ENCODE measurements at places on chromosomes 1 and 21. TPM values are rescaled to one million over a fixed set of nuclear protein-coding genes. Genes with fewer than 3 reads are reported as not detected.
A peak's percentile ranks its signal among the peaks of the same experiment; 100 is the strongest.

DNA sequence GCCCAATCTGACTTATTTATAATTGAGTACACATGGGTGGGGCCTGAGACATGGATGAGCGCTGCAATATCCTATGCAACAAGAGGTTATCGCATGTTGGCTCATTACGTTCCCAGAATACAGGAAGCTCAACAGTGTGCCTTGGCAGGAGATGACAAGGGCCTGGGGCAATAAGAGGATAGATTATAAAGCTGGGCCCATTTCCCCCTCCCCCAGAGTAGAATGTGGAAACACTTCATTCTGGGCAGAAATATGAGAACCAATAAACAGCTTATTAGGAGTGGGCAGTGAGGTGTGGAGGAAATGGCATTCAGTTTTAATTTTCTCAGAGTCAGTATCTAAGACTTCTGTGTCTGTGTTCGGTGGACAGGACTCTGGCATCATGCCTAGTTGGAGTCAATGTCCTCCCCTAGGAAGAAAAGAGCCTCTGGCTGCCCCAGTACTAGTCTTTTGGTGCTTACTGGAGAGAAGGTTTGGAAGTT, 92.8 kb downstream of the PIK3R3 start:
- DNase-seq = no peak

DNA sequence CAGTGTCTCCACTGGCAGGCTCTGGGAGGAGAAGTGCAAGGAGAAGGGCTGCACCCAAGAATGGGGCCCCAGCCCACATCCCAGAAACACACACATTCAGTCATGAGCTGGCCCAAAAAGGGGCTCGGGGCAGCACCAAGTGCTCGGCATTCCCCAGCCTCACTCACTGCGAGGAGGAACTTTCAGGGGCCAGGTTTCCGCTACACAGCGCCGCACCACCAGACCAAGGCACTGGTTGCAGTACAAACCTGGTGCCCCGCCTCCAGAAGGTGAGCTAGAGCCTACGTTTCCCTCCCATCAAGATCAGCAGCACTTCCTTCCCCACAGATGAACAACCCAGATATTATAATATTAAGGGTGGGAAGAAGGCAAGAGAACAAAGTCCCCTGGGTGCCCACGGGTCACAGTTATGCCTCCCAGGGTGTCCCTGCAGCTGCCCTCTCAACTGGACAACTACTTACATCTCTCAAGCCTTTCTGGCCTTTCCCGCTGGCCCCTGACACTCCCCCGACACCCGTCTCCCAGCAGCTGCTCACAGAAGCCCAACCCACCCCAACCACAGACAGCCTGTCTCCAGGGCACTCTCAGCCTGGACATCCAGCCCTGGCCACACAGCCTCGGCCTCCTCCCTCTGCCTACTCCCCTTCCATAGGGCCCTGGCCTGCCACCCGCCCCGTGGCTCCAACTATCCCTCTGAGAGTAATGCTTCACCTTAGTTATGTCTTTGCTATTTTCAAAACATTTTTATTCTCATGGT, 3.8 kb downstream of the PBXIP1 start:
- DNase-seq = peak; percentile 72

GRCh38 chr1:211677659-211678058, 2.2 kb upstream of the NEK2 start:
- DNase-seq = no peak

DNA sequence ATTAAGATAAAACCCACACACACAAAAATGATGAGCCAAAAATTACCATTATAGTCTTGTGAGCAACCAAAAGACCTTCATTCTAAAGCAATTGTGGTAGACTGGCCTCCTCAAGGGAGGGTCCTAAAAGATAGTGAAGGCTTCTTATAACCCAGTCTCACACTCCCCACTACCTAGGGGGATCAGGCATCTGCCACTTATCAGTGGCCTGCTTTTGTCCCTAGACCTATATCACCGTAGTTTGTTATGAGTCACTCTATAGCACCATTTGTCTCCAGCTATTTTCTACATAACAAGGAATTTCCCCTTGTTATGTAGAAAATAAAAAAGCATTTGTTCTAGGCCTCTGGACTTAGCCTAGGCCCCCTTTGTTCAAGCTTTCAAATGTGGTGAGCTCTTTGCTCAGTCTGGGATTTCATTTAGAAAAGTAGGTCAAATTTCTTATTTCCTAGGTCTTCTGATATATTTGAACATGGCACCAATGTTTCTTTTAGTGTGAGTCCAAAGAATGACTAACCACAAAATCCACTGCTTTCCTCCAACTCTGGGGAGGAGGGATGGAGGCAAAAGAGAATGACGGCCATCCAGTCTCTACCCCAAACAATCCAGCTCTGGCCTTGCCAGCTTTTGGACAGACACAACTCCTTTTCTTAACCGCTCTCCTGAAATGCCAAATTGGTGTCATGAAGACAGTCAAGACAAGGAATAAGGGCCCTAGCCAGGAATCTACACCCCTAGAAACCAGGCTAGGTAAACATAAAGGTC, 8.9 kb downstream of the ADAR start:
- DNase-seq = no peak

- peak; percentile 53 for DNase-seq
Measured at GRCh38 chr1:53539711-53540603, 80.8 kb downstream of the DMRTB1 start.

GRCh38 chr1:245537992-245538391, 383.2 kb downstream of the KIF26B start:
- DNase-seq = no peak

- no peak for DNase-seq
Measured at GRCh38 chr1:47810964-47811682, 186.1 kb downstream of the TRABD2B start.

The IL20 gene
- total RNA-seq = not detected

The SSR2 gene
- 332 TPM for total RNA-seq

The CLDN19 gene
- total RNA-seq = not detected

The GABRD gene
- not detected for total RNA-seq

The LIPI gene
- total RNA-seq = not detected

The CNST gene
- total RNA-seq = 21.2 TPM

The OR2L8 gene
- not detected for total RNA-seq

The RNF186 gene
- not detected for total RNA-seq

Measured in osteoblast (primary cell).